ENCODE measurements at places on chromosomes 3 and 15.

DNA sequence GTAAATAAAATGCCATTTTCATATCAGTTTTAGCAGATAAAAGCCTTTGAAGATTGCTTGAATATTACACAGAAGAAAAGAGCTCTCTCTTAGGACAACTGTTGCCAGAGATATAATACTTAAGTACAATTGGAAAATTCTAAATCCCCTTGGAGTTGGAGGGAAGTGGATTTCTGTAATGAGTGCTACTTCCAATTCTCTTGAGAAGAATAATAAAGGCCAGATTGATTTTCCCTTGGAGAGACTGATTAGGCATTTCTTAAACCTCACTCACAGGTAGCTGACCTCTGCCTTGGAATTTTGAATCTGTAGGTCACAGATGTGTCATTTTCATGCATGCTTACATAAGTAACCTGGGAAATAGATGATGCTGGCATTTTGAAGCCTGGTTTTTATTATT, 29.8 kb upstream of the PSMD6 start:
- DNase-seq: no peak

DNA sequence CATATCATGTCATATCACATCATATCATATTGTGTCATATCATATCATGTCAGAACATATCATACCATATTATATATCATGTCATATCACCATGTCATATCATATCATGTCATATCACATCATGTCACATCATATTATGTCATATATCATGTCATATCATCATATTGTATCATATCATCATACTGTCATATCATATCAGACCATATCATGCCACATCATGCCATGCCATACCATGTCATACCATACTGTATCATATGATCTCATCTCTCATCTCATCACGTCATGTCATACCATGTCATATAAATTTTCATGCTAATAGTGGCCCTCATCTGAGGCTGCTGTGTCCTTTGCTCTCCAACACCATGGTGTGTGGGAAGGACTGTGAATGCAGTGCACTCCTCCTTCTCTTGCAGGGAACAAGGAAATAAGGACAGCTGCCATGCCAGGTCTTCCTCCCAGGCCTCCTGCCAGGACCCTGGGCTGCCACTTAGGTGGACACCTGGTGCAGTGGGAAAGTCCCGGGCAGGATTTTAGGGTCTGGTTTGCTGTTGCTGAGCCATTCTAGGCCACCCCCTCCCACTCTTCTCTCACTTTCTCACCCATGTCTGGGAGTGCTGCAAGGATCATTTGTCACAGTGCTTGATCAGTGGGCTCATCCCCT, 72.4 kb upstream of the TRPM1 start:
- no peak for DNase-seq

DNA sequence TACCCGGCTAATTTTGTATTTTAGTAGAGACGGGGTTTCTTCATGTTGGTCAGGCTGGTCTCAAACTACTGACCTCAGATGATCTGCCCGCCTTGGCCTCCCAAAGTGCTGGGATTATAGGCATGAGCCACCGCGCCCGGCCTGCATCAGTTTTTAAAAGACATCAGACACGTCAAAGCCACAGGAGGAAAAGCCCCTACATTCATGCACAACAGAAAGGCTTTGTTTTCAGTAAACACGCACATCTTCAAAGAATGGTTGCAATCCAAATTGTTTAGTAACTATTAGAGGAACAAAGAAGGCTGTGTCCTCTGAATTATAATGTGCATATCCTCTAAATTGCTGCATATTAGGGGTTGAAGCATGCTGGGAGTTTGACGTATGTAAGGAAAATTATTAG, 53.3 kb downstream of the BTD start:
- no peak for DNase-seq

DNA sequence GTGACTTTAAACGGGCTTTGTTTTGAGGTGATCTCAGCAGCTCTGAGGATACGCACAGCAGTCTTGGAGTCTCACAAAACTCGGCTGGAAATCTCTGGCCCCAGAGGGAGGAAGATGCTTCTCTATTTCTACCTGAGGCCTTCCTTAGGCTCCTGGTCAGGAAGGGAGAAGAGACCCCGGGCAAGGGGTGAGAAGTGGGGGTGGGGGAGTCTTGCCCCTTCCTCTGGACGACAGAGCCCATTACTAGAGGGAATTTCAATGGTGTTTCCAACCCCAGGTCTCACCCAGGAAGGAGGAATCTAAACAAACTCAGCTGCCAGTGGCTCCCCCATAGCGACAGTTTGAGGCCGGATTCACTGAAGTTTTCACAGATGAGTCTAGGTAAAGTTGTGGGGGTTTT, 37.4 kb upstream of the PCSK6 start:
- DNase-seq: no peak

All from NAMALWA (cell line).